ENCODE measurements at places on chromosomes 7 and 10. TPM values are rescaled to one million over a fixed set of nuclear protein-coding genes. Genes with fewer than 3 reads are reported as not detected.

The PODXL gene
- total RNA-seq: 11.1 TPM

The DDX56 gene
- total RNA-seq: 46.8 TPM

- no peak for DNase-seq
These were observed 533.0 kb upstream of the GALNT17 start for GRCh38 chr7:70598976-70599375.

- DNase-seq: no peak
These were observed 17.8 kb downstream of the SCART1 start for GRCh38 chr10:133471300-133472109.

DNA sequence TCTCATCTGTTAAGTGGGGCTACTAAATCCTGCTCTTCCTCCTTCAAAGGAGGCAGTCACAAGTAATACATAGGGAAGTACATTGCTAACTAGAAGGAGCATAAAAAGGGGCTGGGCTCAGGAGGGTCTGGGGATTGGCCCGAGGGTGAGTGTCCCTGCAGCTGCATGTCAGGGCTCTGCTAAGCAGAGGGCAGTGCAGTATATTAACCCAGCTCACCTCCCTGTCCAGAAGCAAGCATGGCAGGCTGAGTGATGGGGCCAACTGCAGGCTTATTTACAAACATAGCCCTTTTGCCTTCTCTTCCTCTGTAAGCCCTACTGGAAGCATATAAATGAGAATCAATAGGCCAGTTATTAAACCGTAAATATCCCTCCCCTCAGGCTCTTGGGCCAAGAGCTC, 143.2 kb upstream of the PCBD1 start:
- DNase-seq: no peak

- no peak for DNase-seq
These were observed 52.0 kb downstream of the C10orf90 start for GRCh38 chr10:126618466-126618865.

DNA sequence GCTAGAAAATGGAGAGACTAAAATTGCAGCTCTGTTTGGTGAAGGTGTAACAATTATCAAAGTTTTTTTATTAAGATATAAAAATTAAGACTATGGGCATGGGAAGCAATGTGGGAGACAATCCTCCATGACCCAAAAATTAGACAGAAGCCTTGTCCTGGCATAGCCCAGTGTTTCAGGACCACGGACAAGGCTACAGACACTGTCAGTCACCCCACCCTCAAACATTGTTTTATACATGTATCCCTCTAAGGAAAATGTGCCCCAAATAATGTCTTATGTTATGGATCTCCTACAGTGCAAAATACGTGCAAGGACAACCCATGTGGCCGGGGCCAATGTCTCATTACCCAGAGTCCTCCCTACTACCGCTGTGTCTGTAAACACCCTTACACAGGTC, 24.0 kb downstream of the HABP2 start:
- no peak for DNase-seq

DNA sequence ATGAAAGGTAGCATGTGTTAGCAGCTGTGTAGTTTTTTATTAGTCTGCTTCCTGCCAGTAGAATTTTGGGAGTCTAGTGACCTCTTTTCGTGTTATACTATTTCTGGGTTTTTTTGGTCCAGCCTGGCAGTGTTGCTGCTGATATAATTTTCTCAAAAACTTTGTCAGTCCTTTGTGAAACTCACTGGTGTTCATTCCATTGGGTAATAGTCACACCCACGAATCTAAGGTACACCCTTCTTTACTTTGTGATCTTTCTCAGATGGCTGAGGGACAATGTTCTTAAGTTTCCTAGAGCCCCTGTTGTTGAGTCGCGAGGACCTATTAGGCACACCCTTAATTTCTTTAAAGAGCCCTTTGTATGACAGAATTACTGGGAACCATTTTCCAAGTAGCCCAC, 52.3 kb downstream of the TPST1 start:
- DNase-seq: no peak

The SMNDC1 gene
- 15.1 TPM for total RNA-seq

DNA sequence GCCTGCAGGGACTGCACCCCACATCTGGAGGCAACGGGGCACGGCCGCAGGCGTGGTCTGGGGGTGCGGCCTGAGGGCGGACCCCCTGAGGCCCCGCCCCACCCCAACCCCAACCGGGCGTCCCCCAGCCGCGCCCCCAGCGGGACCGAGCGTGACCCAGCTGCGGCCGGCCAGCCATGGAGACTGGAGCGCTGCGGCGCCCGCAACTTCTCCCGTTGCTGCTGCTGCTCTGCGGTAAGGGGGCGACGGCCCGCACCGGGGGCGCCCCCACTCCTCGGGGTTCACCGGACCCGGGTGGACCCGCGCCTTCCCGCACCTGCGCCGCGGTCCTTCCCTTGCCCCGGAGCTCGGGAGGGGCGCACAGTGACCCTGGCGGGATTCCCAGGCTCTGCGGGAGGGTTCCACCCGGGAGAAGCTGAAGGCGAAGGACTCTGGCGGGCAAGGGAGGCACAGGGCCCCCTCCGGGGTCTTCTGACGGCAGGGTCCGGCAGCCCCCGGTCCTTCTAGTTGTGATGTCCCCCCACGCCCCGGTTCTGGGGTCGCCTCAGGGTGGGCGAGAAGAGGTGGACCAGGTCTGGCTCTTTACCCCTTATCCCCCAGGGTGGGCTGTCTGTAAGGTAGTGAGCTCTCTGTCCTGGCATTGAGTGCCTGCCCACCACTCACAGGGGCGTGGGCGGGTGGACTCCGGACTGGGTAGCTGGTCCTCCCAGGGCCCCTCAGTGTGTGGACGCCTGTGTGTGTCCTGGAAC, at the start of gene RAMP3:
RAMP3 (plus strand) TSS at position 139 of the 749 bp plus-strand sequence; CDS start at position 177, 38 bp downstream.
- no peak for DNase-seq

The DENND2A gene
- total RNA-seq: 16.4 TPM

GRCh38 chr7:30752979-30753378, 1.0 kb downstream of the INMT start:
- DNase-seq: no peak

GRCh38 chr10:12194752-12195271, 879 bp downstream of the NUDT5 start:
- peak; percentile 15 for DNase-seq

DNA sequence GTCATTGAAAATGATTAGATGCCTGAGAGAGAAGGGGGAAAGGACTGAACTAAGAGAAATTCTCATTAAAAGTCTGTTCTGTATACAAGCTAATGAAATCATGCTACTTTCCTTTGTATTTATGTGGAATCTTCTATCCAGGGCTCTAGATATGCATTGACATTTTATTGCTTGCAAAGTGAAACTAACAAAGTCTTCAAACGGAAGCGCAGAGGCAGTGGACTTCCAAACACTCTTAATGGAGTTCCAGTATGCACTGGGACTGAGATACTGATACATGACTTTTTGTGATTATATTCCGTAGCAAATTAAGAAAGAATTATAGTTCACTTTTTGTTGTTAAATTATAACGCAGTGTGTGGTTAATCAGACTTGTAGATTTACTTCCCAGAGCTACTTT, 166.8 kb upstream of the TBX20 start:
- no peak for DNase-seq

GRCh38 chr10:23694446-23694920, 255.6 kb downstream of the OTUD1 start:
- peak; percentile 42 for DNase-seq

- no peak for DNase-seq
These were observed 96.7 kb downstream of the TWIST1 start for GRCh38 chr7:19020711-19021110.

GRCh38 chr10:113961182-113962031, 82.3 kb upstream of the ADRB1 start:
- DNase-seq: no peak

The SPAM1 gene
- not detected for total RNA-seq

The OPALIN gene
- total RNA-seq: not detected

The SGCE gene
- total RNA-seq: 92.8 TPM

DNA sequence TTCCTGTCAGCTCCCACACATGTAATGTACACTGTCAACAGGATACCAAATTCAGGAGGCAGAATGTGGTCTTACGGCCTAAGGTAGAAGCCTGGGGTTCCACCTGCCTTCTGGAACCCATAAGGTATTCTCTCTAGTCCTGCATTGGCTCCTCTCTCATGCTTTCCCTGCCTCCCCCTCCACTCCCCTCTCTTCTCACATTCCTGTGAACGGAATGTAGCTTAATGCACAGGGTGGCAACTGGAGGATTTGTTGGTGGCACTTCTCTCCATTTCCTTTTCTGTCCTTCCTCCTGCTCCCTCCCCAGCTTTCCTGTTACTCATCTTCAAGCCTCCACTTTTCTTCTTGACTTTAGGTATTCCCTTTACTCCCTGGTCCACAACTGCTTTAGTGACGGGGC, 11.5 kb upstream of the FLNC start:
- no peak for DNase-seq

Data from occipital lobe (tissue), 3 donors.